ENCODE measurements at places on chromosomes 1 and 21. TPM values are rescaled to one million over a fixed set of nuclear protein-coding genes. Genes with fewer than 3 reads are reported as not detected.

Gene FAAP20
- 40.5 TPM for total RNA-seq

Gene CATSPERE
- 0.82 TPM for total RNA-seq

Gene DRAXIN
- not detected for total RNA-seq

Gene AMY2A
- total RNA-seq, result 2.5 TPM

Gene CCDC30
- 2.3 TPM for total RNA-seq

Gene NTNG1
- total RNA-seq, result 0.51 TPM

Gene SLX9
- total RNA-seq, result 7.5 TPM

Gene PWP2
- 3.9 TPM for total RNA-seq

Gene RNU1-1
- under 0.01 TPM for total RNA-seq

Gene EXTL2
- total RNA-seq, result 11.5 TPM

Gene TNFRSF9
- total RNA-seq, result not detected

Gene GLMN
- 7.6 TPM for total RNA-seq

Gene LMX1A
- total RNA-seq, result 0.75 TPM

Gene PAQR6
- 1.5 TPM for total RNA-seq

Gene ELF3
- 0.17 TPM for total RNA-seq

Gene LIPI
- total RNA-seq, result not detected

Gene KCNQ4
- total RNA-seq, result 0.49 TPM

Measured in subcutaneous adipose tissue (tissue), 4 donors.